Activated CD4-positive, alpha-beta T cell treated with anti-CD3 and anti-CD28 coated beads for 4 hours (primary cell): ENCODE measurements at places on chromosomes 5 and 9.

- DNase-seq: no peak
Measured at GRCh38 chr5:177508837-177509236, 789 bp downstream of the DOK3 start.

DNA sequence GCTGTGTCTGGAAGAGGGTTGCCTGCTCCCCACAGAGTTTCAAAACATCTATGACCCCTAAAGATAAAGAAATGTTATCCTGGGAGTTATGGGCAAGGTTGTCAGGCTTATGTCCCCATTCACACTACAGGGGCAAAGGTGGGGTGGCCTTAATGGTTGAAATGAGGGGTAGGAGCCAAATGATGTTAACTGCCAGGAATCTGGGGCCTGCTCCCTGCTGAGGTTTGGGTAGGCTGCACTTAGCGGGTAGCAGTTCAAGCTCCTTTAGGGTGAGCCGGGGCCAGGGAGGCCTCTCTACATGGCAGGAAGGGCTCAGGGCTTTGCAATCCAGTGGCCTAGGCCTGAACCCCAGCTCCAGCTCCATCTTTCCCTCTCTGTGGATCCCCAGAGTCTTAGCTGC is 3.0 kb downstream of the FGF18 start:
- DNase-seq: no peak

GRCh38 chr5:117863586-117864296 is 1124.6 kb downstream of the DTWD2 start:
- no peak for DNase-seq

- DNase-seq: no peak
Measured at GRCh38 chr9:68964102-68964541, 49.8 kb downstream of the PRKACG start.

DNA sequence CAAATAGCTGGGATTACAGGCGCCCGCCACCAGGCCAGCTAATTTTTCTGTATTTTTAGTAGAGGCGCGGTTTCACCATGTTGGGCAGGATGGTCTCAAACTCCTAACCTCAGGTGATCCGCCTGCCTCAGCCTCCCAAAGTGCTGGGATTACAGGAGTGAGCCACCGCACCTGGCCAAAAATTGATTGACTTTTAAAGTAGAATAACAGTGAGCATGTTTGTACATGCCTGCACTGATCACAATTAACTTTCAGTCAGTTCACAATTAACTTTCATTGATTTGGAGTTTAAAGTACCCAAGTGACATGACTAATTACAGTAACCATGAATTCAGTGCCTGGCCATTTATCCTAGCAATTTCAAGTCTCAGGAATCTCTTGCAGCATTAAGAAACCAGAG is 61.3 kb downstream of the ANKH start:
- DNase-seq: no peak

DNA sequence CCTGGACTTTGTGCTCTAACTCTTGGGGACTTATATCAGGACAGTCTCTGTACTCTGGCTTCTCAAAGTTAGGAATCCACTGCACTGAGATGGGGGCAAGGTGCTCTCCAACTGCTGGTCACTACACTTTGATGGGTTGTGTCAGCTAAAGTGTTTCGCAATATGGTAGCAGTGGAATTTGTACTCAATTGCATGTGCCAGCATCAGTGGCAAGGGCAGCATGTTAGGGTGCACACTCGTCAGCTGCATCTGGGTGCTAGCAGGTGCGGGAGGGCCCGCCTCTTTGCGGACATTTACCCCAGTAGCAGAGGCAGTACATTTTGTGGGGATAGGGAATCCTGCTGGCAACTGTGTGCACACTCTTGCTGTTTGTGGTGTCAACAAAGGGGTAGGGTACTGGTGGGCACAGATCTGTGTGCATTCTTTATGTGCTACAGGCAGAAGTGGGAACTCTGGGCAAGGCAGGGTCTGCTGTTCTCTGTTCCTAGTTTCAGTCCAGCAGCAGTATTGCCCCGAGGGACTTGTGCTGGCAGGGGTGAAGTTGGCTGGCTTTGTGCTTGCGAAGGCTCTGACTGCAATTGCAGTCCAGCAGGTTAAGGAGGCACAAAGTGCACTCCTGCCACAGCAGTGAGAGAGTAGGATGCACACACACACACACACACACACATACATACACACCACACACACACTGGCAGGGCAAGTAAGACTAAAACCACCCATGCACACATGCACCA is 924.8 kb upstream of the CDH9 start:
- DNase-seq: no peak

DNA sequence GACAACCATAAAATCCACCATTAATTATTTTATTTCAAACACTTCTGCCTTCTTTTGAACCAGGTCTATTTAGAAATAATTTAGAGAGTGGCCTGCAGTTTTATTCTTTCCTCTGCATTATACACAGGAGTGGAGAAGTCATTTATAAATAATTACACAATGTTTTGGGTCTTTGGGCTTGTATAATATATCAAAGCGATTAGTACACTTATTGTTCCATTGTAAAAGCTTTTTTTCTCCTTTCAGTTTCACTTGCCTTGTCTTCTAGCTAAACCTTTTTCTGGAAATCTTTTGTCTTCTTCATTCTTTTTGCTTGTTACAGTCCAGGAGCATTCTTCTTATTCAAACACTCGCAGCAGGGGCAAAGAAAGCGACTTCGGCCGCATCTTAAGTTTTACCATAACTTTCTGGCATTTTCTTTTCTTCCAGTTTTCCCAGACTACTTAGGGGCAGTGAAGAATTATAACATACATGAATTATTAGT is 7.3 kb upstream of the NEUROG1 start:
- no peak for DNase-seq

- DNase-seq: no peak
Measured at GRCh38 chr9:124381170-124381945, 33.9 kb downstream of the PSMB7 start.
